ENCODE measurements at places on chromosomes 1 and 21.

DNA sequence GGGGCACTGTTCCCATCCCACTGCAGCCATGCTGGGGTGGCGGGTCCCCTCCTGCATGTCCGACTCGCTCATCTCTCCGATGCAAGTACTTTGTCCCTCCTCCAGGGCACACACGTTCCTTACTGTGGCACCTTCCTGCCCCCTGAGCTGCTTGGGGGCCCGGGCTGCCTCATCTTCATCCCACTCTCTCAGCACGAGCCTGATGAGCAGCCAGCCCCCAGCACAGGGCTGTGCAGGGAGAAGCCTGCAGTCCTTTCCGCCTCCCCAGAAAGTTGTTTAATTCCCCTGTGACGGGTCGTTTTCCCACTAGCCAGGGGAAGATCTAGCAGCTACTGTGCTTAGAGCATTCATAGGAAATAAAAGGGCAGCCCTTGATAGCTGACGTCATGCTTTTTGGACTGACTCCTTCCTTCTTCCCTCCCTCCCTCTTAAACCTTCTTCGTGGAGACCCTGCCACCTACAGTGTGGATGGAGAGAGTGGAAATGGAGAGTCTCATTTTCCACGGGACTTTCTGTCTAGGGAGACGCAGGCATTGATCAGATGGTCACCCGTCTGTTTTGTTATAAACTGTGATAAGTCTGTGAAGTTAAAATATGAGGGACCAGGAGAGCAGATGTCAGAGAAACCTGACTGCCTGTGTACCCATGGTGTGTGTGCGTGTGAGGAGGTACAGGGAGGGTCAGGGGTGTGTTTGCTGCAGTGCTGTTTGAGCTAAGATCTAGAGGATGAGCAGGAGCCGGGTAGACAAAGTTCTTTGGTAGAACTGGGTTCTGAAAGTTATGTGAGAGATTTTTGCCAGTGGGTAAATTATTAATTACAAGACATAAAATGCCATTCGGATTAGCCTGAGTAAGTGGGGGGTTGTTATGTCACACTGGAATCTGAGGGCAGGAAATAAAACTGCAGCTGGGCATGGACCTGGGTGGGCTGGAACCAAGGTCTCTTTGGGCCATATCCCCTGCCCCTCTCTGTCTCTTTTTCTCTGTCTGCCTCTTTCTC lies 34.3 kb downstream of the GPR137B start:
- DNase-seq: no peak

- no peak for DNase-seq
These were observed 258.3 kb downstream of the SRGAP2C start for GRCh38 chr1:121443001-121443540.

DNA sequence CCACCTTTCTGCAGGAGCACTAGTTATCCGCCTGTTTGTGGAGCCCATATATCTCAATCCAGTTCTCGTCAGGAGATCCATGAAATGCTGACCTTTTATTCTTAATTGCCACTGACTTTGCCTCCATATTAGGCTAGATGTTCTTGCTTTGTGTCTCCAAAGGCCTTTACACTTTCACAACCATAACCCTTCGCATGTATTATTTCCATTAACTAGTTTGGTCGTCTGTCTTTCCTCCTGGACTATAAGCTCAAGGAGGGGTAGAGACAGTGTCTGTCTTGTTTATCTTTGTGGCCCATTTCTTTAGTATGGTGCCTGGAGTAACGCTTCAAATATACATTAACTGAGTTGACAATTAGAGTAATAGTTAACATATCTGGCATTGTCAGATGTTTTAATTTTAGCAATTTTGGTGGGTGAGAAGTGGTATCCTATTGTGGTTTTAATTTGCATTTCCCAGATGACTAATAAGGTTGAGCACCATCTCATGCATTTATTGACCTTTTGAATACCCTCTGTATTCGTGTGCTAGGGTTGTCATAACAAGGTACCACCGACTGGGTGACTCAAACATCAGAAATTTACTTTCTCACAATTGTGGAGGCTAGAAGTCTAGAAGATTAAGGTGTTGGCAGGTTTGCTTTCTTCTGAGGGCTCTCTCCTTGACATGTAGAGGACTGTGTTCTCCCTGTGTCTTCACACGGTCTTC lies 21.7 kb upstream of the IL12RB2 start:
- no peak for DNase-seq

GRCh38 chr1:23727362-23727811 lies 15.9 kb upstream of the ELOA start:
- no peak for DNase-seq

DNA sequence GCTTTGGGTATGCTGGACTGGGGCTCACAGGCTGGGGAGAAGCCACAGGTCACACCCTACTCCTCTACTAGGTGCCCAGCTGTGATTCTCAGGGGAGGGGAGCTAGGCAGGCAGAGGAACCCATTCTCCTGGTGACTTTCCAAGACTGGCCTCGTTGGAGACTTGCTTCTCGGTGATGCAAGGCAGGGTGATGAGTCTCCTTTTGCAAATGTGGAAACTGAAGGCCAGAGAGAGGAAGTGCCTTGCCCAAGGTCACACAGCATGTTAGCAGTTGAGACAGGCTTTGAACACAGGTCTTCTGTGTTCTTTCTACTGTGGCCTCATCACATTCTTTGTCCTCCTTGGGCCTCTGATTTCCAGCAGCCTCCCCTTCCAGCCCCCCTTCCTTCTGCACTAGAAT lies 20.5 kb upstream of the C1QA start:
- DNase-seq: no peak

DNA sequence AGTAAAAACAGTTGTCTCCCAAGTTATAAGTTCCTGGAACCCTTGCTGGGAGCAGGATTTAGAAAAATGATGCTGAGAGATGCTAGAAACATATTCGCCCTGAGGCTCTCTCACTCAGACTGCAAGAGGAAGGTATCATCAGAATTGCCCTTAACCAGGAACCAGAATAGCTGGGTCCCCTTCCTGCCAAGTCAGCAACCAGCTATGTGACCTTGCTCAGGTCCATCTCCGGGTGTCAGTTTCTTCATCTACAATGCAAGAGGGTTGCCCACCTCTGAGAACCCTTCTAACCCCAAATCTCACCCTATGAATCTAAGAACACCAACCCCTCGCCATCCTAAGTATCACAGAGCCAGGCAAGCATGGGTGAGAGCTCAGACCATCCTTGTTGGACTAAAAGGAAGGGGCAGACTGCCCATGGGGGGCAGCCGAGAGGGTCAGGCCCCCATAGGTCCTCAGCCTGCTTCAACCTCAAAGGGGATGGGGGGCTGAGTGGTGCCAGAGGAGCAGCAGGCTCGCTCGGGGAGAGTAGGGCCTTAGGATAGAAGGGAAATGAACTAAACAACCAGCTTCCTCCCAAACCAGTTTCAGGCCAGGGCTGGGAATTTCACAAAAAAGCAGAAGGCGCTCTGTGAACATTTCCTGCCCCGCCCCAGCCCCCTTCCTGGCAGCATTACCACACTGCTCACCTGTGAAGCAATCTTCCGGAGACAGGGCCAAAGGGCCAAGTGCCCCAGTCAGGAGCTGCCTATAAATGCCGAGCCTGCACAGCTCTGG lies 390 bp upstream of the S100A9 start:
- DNase-seq: no peak

GRCh38 chr21:30194701-30195299 lies 21.1 kb downstream of the CLDN8 start:
- no peak for DNase-seq

- peak; percentile 49 for DNase-seq
These were observed 32.0 kb downstream of the MAP7D1 start for GRCh38 chr1:36187800-36188593.

GRCh38 chr21:16587141-16587581 lies 857.4 kb downstream of the USP25 start:
- no peak for DNase-seq

GRCh38 chr1:103945774-103946173 lies 196.1 kb downstream of the AMY1C start:
- DNase-seq: no peak

DNA sequence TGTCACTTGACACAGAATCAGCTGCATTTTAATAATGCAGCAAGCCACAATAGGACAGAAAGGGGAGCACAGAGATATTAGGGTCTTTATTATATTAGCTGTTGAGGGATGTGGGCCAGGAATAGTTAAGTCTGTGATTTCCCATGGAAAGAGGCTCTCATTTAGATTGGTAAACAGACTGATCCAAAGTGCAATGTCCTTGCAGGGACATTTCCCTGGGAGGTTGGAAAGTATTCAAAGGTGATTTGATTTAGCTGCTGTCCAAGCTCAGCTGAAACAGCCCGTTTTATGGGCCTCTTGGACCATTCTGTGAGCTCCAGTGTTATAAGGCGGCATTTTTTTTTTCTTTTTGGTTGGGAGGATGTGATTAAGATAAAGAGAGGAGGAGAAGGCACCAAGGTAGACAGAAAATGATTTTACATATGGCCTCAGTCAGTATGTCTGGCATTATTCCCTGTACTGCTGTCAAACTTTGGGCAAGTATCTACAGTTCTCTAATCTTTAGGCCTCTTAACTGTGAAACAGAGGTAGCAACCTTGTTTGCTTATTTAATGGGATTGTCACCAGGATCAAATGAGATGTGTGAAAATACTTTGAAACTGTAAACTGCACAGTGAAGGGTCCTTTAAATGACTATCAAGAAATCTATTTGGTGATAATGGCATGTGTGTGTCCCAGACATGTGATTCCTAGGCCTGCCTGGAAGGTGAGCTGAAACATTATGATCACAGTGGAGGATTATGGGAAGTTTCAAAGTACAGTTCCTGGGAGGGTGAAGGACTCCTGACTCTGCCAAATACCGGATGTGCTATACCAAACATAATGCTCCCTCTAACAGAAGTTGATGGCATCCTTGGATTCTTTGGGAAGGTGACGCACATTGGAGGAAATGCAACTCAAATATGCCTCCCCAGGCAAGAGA lies 62.2 kb downstream of the NOS1AP start:
- DNase-seq: no peak

DNA sequence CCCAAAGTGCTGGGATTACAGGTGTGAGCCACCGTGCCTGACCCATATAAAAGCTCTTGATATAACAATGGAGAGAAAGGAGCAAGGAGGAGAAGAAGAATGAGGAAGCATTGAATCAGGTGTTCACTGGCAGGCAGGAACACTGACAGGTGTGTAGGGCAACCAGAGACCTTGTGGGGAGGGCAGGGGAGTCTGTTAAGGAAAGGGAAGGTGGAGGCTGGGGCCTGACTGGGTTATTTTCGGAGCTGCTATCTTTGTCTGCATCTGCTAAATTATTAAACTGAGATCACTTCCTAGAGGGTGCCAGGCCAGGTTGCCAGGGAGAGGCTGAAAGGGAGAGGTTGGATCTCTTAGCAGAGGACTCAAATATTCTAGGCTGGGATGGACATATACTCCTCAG lies 6.8 kb upstream of the TRNP1 start:
- DNase-seq: no peak

DNA sequence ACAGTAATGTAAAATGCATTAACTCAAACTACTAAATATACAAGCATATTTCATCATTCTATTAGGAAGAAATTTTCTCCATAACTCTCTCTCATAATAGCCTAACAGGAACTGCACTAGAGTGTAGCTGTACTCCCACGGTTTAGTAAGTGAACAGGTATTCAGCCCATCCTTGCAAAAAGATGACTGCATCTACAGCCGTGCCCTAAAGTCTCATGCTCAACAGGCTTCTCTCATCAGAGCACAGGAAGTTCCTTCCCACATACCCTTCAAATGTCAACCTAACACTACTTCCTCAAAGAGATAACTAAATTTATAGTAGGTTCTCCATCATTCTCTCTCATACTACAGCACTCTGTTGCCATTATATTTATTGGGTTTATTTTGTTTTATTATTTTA lies 251.6 kb downstream of the AKT3 start:
- no peak for DNase-seq

- no peak for DNase-seq
These were observed 51.0 kb downstream of the SCP2 start for GRCh38 chr1:52978045-52978444.
